ENCODE measurements at places on chromosomes 7 and 10.
A peak's percentile ranks its signal among the peaks of the same experiment; 100 is the strongest.

DNA sequence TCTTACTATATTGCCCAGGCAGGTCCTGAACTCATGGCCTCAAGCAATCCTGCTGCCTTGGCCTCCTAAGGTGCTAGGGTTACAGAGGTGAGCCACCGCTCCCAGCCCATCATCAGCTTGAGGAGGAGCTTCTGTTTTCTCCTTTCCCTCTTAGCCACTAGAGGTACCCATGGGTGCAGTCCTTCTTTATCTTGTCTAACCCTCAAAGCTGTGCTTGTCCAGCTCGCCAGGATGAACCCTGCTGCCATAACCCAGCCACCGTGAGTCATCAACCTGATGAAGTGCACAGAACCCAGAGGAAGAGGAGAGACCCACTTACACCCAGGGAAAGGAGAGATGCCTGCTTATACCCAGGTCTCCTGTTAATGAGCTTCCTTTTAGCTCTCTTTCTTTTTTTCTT lies 133.4 kb downstream of the CUL2 start:
- DNase-seq, result no peak

DNA sequence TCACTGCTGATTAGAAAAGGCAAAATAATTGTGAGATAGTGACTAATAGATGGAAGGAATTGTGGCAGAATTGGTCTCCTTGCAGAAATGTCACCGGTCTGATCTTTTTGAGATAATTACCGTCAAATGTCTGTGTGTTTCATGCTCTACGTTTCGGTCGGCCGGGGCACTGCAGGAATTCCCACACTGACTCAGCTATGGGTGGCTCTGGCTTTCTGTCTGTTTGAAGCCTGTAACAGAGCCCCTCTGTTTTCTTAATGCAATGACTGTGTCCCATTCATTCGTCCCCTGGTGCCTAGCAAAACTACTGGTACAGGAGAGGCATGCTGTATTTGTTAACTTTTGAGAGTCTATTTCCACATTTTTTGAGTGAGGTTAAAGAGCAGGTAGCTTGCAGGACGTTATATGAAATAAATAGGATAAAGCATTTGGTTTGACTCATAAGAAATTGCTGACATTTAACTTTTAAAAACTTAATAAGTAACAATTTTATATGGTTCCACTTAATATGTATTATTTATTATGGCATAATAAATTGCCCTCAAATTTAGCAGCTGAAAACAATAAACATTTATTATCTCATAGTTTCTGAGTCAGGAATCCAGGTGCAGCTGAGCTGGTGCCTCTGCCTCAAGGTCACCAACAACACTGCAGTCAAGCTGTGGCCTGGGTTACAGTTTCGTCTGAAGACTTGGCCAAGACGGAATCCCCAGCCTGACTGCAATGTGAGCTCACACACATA lies 53.3 kb upstream of the CTBP2 start:
- no peak for DNase-seq

- no peak for DNase-seq
Measured at GRCh38 chr7:111429781-111430180, 132.5 kb downstream of the IMMP2L start.

DNA sequence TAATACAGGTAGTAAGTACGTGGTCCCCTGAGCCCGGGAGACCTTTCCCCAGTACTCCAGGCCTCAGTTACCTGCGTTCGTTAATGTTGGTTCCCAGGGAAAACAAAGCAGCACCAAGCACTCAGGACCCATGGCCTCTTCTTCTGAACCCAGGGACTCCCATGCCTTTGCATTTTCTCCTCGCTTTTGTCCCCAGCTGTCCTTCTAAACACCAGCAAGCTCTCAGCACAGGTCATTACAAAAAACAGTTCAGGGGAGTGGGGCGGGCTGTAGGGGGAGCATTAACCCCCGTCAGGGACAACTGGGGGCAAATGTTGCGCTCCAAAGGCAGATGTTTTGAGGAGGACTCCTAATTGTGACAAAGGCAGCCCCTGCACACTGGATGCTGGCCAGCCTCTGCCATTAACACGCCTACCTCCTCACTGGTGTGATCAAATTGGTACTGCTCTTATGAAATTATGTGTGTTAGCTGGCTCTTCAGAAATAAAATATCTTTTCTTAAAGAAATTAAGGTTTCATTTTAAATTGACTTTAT lies 80.5 kb upstream of the LRGUK start:
- DNase-seq, result no peak

- DNase-seq, result no peak
Measured at GRCh38 chr7:143485500-143485899, 7.8 kb downstream of the TAS2R41 start.

GRCh38 chr10:69406816-69407580 lies 9.7 kb downstream of the TACR2 start:
- DNase-seq, result no peak

- no peak for DNase-seq
Measured at GRCh38 chr10:28948046-28948445, 270.7 kb downstream of the BAMBI start.

DNA sequence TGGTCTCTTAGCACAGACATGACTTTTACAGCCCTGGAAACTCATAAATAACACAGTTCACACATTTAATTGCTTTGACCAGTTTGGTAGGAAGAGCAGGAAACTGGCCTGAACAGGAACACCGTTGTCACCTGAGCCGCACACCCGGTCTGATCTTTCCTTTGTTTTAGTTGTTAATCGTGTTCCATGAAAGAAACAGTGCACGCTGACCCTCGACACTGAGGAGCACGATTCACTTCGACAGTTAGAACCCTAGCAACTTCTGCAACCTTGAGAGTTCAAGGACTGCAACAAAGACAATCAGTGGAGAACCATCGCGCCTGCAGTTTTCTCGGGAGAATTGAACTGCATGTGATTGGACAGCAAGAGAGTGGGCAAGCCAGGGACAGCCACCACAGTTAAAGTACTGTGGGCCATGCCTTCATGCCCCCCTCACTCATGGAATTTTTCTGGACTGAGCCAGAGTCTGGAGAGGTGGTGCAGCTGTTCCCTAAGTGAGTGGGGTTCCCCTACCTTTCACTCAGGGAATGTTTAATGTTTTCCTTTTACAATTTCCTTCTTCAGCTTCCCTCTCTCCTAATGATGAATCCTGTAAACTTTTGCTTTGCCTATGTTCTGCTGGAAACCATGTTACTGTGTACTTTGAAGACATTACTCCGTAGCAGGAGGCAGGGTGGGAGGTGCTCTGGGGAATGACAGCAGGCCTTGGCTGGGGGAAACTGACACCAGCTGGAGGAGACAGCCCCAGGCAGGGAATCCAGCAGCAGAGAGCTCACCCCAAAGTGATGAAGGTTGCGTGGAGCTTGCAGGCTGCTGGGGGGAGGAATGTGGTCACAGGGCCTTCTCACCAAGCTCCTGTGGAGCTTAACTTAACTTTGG lies 198.7 kb downstream of the ZNF438 start:
- no peak for DNase-seq

DNA sequence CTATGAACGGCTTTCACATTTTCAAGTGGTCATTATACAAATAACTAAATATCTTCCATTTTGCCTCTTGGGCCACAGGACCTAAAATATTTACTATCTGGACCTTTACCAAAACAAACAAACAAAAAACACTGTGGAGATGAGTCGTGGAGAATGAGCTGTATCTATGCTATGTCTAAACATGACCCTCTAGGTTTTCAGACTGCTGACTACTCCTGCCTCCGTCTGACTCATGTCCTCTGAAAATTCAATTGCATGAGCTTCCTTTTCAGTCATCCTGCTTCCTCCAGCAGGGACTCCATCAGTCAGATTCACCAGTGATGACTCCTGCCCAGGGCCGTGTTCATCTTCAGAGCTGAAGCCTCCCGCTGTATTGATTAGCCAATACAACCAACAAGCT lies 96.8 kb downstream of the COL28A1 start:
- DNase-seq, result no peak

- DNase-seq, result no peak
Measured at GRCh38 chr10:63665670-63666134, 144.5 kb downstream of the REEP3 start.

DNA sequence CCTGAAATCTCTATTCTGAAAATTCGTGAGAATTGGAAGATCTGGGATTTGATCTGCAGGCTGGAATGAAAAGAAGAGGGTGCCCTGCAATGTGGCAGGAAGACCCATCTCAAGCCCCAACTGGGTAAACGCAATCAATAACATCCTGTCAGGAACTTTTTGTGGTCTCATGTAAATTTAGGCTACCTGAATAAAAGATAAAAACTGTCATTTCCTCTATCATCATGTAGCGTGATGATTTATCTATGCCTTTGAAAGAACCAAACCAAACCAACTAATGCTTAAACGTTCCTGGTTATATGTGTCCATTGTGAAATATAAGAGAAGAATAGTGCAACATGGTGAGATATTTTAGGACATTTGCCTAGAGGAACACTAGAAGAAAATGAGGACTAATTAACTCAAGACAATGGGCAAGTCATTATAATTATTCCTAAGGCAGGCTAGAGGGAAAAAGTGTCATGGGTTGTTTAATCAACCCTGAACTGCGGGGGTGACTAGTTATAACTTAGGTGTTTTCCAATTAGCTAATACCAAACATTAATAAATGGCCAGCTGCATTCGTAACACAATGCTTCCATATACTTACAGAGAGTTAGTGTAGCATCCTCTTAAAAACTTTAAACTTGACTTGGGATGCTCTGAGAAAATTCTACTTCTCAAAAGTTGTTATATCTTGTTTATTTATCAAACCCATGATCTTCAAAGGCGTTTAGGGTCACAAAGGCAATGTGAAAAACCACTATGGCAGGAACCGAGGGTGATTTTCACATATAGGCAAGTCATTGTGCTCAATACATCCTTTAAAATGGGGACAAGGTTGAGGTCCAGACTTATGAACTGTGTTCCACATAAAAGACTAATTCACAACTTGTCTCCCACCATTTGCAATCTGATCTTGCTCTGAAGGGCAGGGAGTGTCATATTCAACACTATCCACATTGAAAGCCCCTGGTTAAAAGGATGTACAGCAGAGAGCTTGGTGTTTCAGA lies 48.6 kb upstream of the ADO start:
- no peak for DNase-seq

DNA sequence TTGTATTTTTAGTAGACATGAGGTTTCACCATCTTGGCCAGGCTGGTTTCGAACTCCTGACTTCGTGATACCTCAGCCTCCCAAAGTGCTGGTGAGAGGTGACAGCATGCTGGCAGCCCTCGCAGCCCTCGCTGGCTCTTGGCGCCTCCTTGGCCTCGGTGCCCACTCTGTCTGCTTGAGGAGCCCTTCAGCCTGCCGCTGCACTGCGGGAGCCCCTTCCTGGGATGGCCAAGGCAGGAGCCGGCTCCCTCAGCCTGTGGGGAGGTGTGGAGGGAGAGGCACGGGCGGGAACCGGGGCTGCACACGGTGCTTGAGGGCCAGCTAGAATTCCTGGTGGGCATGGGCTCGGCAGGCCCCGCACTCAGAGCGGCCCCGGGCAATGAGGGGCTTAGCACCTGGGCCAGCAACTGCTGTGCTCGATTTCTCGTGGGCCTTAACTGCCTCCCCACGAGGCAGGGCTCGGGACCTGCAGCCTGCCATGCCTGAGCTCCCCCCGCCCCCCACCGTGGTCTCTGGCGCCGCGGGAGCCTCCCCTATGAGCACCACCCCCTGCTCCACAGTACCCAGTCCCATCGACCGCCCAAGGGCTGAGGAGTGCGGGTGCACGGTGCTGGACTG lies 96.5 kb upstream of the RHOBTB1 start:
- no peak for DNase-seq

- no peak for DNase-seq
Measured at GRCh38 chr7:114575098-114575497, 160.5 kb downstream of the FOXP2 start.

DNA sequence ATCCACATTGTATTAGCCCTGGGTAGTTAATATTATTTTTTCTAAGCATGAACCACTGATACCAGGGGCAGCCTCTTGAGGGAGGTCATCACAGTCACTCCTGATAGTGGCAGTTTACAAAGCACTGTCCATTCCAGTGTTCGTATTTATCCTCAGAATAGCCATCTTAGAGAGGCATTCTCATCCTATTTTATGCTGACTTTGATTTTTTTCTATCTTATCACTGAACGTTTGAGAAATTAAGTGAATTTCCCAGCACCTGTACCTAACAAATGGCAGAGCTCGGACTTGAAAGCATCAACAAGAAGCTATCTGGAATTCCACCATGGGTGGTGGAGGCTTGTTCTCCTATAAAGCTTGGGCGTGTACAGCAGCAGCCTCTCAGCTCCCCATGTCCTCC lies 26.1 kb upstream of the MGAM2 start:
- no peak for DNase-seq

DNA sequence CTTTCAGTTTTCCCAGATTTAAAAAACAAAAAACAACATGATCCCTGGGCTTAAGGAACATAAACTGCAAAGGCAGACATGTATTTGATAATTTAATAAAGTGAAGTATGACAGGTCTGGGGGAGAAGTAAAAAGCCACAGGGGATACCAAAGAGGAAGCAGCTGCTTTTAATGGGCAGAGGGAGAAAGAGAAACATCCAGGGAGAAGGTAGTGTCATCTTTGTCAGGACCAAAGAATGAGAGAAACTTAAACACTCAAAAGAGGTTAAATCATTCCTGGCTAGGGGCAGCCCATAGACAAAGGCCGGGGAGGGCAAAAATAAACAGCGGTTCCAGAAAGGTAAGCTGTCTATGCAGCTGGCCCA lies 94.5 kb downstream of the GRB10 start:
- no peak for DNase-seq

DNA sequence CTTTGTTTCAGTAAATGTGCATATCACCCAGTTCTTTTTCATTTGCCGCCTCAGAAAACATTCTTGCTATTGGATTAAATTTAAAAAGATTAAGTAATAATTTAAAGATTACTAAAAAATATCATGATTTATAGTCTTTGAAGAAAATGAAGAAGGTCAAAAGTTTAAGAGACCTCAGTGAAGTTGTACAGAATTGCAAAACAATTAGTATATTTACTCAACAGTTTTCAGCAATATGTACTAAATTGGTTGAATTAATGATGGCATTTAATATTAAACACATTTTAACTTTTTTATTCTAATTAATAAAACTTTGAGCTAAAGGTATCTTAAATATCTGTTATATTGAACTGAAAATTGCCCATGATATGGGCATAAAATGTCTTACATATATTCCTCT lies 49.9 kb upstream of the KLF6 start:
- no peak for DNase-seq

DNA sequence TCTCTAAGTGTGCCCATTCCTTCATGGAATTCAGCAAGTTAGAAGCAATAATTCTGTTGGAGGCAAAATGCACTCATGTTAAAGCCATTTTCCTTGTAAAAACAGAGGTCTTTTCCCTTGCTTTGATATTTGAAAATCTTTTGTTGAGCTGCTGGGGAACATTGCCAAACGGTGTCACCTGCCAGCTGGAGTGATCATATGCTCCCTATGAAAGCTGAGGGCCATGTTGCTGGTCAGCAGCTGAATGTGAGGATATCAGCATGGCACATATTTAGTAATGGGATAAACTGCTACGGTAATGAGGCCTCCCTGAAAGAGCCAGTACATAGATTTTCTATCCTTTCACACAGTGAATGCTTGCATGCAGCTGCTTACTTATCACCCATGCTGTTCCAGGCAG lies 224.3 kb downstream of the THSD7A start:
- no peak for DNase-seq

- peak; percentile 77 for DNase-seq
Measured at GRCh38 chr7:130063036-130063435, 7.3 kb upstream of the KLHDC10 start.

GRCh38 chr7:33500703-33501701 lies 371.6 kb downstream of the BBS9 start:
- no peak for DNase-seq

- no peak for DNase-seq
Measured at GRCh38 chr10:48946332-48946731, 6.7 kb upstream of the LRRC18 start.

GRCh38 chr10:110094786-110095185 lies 87.0 kb downstream of the ADD3 start:
- no peak for DNase-seq

GRCh38 chr10:24793648-24794379 lies 70.1 kb upstream of the ARHGAP21 start:
- DNase-seq, result no peak
